ENCODE measurements at places on chromosomes 13 and 19.

- peak; percentile 80 for DNase-seq
Measured at GRCh38 chr19:44723952-44724319, 24.6 kb upstream of the BCL3 start.

DNA sequence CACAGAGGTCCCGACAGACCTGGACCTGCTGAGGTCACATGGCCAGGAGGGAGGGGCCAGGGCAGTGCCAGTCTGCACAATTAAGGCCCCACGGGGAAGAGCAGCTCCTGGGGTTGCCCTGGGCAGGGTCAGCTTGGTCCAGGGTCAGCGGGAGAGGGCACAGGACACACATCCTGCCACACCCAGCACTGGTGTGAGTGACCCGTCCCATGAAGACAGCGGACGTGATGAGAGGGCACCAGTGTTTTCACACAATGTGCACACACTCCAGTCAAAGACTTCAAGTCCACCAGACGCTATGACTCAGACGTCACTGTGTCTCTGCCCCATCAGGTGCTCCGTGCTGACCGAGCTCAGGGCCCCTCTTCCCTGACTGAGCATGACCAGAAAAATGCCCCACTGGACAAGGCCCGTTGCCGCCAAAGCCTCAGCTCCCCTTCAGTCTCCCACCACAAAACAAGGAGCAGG, 4.2 kb downstream of the TMEM259 start:
- no peak for DNase-seq

GRCh38 chr13:49645451-49645850, 17.1 kb downstream of the ARL11 start:
- no peak for DNase-seq

DNA sequence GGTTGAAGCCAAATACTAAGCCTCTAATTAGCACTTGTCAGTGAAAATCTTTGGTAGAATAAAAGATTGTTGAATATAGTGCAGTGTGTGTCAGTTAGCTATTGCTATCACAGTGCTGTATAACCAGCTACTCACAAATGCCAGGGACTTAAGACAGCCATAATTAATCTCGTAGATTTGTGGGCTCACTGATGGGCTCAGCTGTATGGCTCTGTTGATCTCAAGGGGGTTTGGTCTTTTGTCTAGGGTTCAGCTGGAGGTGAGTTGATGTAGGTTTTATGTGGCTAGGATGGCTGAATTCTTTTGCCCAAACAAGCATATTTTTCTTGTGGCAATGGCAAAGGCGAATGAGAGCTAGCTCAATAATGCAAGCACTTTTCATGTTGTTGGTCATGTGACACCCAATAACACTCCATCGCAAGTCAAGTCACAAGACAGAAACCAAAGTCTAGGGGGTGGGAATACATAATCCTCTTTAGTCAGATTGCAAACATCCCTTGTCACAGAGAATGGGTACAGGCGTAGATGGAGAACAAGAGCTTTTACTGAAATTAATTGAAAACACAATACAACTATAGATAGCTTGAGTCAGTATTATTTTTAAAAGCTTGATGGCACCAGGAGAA, 121.7 kb upstream of the EDNRB start:
- no peak for DNase-seq

DNA sequence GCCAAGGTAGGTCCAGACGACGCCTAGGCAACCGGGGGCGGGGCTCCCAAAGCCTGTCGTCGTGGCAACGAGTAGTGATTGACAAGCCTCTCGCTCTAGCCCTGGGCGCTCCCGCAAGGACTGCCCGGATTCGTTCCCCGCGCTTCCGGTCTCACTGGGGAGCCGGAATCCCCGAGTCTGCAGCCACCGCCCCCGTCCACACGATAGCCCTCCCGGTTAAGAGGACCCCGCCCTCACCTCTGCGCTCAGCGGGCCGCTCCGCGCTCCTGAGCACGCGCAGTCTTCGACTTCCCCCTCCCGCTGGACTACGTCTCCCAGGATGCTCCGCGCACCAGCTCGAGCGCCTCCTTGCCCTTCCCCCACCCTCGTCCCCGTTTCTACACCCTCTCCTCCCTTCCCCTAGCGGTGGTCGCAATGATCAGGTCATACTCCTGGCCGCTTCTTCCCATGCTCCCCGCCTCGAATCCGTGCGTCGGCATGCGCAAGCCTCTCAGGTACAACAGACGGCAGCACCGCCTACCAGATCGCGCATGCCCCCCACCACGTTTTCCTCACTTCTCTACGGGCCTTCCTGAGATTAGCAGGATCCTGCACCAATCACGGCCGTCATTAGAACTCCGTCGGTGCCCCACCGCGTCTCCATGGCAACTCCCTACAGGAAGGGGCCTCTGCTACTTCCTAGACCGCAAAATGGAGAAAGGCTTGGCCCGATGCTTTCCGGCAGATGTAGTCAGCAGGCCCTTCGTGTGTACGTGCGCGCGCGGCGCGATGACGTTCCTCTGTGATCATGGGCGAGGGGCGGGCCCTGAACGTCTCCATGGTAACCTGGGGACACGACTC, at the start of gene MZF1:
Gene MZF1, minus strand, starts transcription at position 518 of the 840 bp plus-strand sequence. CDS start 1,946 bp downstream, outside the sequence.
- DNase-seq = peak; percentile 100

GRCh38 chr13:38462605-38463004, 113.0 kb downstream of the UFM1 start:
- DNase-seq = no peak

DNA sequence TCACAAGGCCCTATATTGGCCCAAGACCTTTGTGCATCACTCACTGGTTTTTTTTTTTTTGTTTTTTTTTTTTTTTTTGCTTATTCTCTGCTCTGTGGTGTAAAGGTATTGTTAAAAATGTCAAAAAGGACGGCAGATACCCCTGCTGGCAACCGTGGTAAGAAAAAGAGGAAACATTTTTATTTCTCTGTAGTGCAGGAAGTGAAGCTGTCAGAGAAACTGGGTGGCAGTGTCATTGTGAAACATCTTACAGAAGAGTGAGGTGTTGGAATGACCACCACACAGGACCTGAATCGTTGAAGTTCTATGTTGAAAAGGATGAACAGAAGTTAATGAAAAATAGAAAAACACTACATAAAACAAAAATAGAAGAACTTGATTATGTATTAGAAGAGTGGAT, 346.4 kb downstream of the FGF9 start:
- no peak for DNase-seq

- no peak for DNase-seq
Measured at GRCh38 chr13:103878891-103879605, 812.8 kb upstream of the SLC10A2 start.

DNA sequence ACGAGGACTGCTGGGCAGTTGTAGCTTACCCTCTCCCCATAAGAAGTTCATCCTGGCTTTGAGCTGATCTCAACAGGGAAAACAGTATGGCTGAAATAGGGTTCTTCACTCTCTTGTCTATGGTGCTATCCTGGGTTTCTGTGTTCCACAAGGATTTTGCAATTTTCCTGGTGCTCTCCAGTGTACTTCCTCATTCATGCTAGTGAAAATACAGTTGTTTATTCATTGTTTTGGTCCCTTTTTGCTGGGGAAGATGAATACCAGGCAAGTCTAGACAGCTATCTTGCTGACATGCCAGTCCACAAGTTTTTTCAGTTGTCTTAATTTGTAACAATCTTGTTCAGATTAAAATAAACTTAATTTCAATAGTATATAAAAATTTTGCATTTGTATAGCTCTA, 306.5 kb downstream of the DLEU7 start:
- no peak for DNase-seq

DNA sequence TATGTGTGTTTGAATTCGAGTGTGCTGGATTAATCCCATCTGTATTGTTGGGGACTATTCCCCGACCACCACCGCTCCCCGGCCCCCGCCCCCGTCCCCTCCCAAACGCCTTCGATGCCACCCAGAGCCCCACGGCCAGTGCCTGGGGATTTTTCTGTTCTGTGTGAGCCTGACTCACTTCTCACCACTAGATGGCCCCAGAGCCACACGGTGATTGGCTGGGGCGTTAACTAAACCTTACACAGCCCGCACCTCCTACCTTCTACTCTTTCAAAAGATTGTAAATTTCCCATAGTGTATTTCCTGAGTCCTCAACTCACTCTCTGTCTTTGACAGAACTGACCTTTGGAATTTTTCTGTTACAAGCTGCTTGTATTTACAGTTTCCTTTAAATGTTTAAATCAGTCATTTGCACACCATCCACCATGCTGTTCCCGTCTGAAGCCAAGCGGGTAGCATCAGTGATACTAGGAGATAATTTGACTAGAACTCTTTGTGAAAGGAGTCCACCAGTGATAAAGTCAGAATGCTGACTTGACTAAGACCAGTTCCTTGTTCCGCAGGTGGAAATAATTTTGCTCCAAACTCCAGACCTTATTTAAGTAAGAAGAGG, 61.4 kb downstream of the RFX2 start:
- DNase-seq = peak; percentile 76

- no peak for DNase-seq
Measured at GRCh38 chr19:18558202-18558555, 509 bp downstream of the KXD1 start.

DNA sequence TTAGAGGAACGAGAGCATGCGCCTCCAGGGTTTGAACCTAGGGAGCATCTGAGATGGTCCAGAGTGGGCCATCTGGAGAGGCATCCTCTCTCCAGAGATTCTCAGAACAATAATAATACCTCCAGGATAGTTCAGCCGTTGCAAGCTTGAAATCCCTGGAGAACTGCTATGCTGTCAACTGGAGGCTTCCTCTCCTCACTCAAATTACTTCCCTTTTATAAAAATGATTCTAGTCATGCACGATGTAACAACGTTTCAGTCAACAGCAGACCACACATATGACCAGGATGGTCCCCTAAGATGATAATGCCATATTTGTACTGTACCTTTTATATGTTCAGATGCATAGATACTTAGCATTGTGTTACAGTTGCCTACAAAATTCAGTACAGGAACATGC, 108.7 kb downstream of the SHISA2 start:
- no peak for DNase-seq

- DNase-seq = no peak
Measured at GRCh38 chr19:54160854-54161253, 1.3 kb upstream of the LENG1 start.

- DNase-seq = no peak
Measured at GRCh38 chr19:35534803-35535480, 1.7 kb downstream of the GAPDHS start.

- no peak for DNase-seq
Measured at GRCh38 chr19:18157465-18158063, 4.6 kb downstream of the PIK3R2 start.

DNA sequence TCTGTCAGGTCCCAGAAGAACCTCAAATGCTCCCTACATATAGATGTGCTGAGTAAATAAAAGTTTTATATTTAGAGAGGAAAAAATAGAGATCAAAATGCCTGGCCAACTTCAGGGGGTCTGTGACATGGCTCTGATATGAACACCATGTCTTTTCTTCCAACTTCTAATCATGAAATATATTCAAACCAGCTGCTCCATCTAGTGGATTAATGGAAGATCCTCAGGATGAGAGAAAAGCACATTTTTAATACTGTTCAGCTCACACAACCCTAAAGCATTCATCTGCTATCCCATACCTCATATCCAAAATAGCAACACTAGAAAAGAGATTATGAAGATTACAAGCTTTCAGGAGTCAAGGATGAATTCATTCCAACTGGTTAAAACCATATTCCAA, 56.0 kb upstream of the DOCK9 start:
- peak; percentile 21 for DNase-seq

DNA sequence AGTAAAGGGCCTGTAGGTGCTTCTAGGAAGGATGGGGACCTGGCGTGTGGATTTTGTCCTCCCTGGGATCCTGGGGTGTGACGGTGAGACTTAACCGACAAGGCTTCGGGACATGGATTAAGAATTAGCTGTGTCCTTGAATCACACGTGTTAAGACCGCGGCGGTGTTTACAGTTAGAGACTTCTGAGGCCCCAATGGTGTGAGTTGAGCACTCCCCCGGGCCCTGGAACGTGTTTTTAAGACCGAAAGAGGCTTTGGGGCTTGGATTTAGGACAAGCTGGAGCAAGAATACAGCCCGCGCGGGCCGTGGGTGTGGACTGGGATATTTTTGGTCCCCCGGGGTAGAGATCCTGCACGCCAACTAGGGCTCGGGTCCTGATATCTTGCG, 1.2 kb upstream of the SLC27A1 start:
- DNase-seq = no peak

GRCh38 chr19:32373585-32374295, 28.3 kb downstream of the ZNF507 start:
- no peak for DNase-seq

All from CD4-positive, alpha-beta T cell treated with Interleukin-6 at 100 ng/mL for 8 hours (primary cell).